Activated CD8-positive, alpha-beta T cell treated with anti-CD3 and anti-CD28 coated beads, Interleukin-2, amount 10 ng/mL, durations not matched to agents 7 days and 5 days (primary cell): ENCODE measurements at places on chromosomes 6 and 20. TPM values are rescaled to one million over a fixed set of nuclear protein-coding genes. Genes with fewer than 3 reads are reported as not detected.

Gene CLPSL1
- not detected for total RNA-seq

Gene RGS17
- total RNA-seq = not detected

DNA sequence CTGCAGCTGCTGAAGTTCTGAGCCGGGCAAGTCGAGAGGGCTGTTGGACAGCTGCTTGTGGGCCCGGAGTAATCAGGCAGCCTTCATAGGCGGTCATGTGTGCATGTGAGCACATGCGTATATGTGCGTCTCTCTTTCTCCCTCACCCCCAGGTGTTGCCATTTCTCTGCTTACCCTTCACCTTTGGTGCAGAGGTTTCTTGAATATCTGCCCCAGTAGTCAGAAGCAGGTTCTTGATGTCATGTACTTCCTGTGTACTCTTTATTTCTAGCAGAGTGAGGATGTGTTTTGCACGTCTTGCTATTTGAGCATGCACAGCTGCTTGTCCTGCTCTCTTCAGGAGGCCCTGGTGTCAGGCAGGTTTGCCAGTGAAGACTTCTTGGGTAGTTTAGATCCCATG is 21.2 kb upstream of the MAPK13 start:
- H3K27me3 ChIP-seq = no peaks in the 10 kb centered on the region
- peaks cover 48% of the 10 kb centered on the region for H3K4me1 ChIP-seq
- H3K27ac ChIP-seq = peak overlapping the region; percentile 87
- peaks cover 59% of the 10 kb centered on the region for H3K36me3 ChIP-seq

Gene PTCHD4
- total RNA-seq = not detected

DNA sequence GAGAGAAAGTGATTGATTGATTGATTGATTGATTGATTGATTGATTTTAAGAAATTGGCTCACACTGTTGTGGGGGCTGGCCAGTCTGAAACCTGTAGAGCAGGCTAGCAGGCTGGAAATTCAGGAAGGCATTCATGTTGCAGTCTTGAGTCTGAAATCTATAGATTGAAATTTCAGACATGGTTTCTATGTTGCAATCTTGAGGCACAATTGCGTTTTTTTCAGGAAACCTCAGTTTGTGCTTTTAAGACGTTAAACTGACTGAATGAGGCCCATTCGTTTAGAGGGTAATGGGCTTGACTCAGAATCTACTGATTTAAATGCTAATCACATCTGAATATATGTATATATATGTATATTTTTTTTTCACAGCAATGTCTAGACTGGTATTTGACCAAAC is 106.3 kb downstream of the STXBP5 start:
- no peaks in the 10 kb centered on the region for H3K27me3 ChIP-seq
- DNase-seq = no peak
- no peak overlapping the region for H3K4me3 ChIP-seq
- H3K4me1 ChIP-seq = no peaks in the 10 kb centered on the region

Gene POPDC3
- total RNA-seq = not detected

- H3K36me3 ChIP-seq = no peaks in the 10 kb centered on the region
- DNase-seq = no peak
- H3K27ac ChIP-seq = no peak overlapping the region
- H3K4me1 ChIP-seq = no peaks in the 10 kb centered on the region
- peaks cover 1% of the 10 kb centered on the region for H3K27me3 ChIP-seq
Measured at GRCh38 chr6:140082867-140083297, 708.4 kb upstream of the CITED2 start.

Gene NINL
- total RNA-seq = 2.2 TPM

DNA sequence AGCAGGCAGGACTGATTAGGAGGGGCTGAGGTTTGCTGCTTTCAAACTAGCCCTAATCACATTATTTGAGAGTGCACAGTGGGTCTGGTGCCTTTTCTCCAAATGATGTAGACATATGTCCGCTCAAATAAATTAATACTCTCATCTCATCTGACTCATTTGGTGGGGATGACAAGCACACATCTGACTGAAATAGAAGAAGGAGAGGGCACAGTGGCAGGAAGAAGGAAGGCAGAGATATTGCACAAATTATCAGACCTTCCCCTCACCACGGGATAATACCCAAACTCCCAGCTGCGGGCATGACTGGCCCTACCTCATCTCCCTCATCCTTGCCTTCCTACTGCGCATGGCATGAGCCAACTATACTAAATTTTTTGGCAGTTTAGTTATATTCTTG is 33.9 kb upstream of the TNFRSF21 start:
- H3K27ac ChIP-seq = no peak overlapping the region
- no peaks in the 10 kb centered on the region for H3K36me3 ChIP-seq
- no peak overlapping the region for H3K4me3 ChIP-seq
- DNase-seq = no peak
- peaks cover 20% of the 10 kb centered on the region for H3K27me3 ChIP-seq
- H3K4me1 ChIP-seq = no peaks in the 10 kb centered on the region

GRCh38 chr6:43891072-43891870 is 121.3 kb downstream of the VEGFA start:
- H3K27ac ChIP-seq = no peak overlapping the region
- H3K27me3 ChIP-seq = peaks cover 25% of the 10 kb centered on the region
- no peaks in the 10 kb centered on the region for H3K36me3 ChIP-seq
- no peak overlapping the region for H3K4me3 ChIP-seq
- no peak for DNase-seq
- H3K4me1 ChIP-seq = no peaks in the 10 kb centered on the region

- peaks cover 28% of the 10 kb centered on the region for H3K4me1 ChIP-seq
- H3K36me3 ChIP-seq = peaks cover 30% of the 10 kb centered on the region
- H3K27ac ChIP-seq = peak overlapping the region; percentile 84
- peak; percentile 33 for DNase-seq
- H3K27me3 ChIP-seq = no peaks in the 10 kb centered on the region
Measured at GRCh38 chr20:62303340-62304226, 786 bp downstream of the ADRM1 start.

GRCh38 chr6:24431045-24431451 is 28.3 kb downstream of the MRS2 start:
- peaks cover 6% of the 10 kb centered on the region for H3K36me3 ChIP-seq
- H3K27ac ChIP-seq = no peak overlapping the region
- DNase-seq = peak; percentile 39
- H3K27me3 ChIP-seq = no peaks in the 10 kb centered on the region
- H3K4me1 ChIP-seq = no peaks in the 10 kb centered on the region

GRCh38 chr20:44475694-44476560 is at the start of gene TTPAL:
Gene TTPAL (plus strand): TSS chr20:44475874. CDS start chr20:44480000, 4,126 bp downstream.
- H3K27ac ChIP-seq = peak within 1 kb of the TSS; percentile 99
- peaks cover 20% of the 10 kb centered on the region for H3K4me1 ChIP-seq
- peak within 1 kb of the TSS; percentile 94 for H3K4me3 ChIP-seq
- peaks cover 5% of the 10 kb centered on the region for H3K36me3 ChIP-seq
